ENCODE measurements at places on chromosomes 6 and 20.

DNA sequence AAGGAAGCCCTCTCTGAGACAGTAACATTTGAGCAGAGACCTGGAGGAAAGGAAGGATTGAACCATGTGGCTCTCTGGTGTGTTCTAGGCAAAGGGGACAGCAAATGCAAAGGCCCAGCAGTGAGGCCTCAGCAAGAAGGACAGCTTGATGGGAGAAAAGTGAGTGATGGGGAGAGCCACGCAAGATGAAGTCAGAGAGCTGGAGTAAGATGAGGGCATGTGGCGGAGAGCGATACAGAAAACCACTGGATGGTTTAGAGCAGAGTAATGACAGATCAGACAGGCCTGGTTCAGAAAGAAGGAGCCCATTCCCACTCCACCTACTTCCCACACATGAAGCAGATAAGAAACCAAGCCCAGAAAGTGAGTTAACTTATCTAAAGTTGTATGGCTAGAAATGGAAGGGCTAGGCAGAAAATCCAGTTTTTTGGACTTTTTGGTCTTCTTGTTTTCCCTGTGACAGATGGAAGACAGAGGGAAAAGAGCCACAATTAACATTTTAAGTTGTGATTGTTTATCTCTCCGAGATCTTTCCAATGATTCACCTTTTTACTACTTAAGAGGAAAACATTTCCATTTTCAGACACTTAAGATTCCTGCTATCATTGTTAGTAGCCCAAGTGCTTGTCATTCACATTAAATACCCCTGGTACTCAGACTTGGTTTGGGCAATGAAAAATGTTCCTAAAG, 723 bp upstream of the SNPH start:
- no peak overlapping the region for H3K27ac ChIP-seq
- no peak for DNase-seq
- peak overlapping the region; percentile 54 for H3K4me3 ChIP-seq
- H3K4me1 ChIP-seq: peaks cover 9% of the 10 kb centered on the region
- H3K27me3 ChIP-seq: peaks cover 3% of the 10 kb centered on the region
- H3K36me3 ChIP-seq: no peaks in the 10 kb centered on the region

DNA sequence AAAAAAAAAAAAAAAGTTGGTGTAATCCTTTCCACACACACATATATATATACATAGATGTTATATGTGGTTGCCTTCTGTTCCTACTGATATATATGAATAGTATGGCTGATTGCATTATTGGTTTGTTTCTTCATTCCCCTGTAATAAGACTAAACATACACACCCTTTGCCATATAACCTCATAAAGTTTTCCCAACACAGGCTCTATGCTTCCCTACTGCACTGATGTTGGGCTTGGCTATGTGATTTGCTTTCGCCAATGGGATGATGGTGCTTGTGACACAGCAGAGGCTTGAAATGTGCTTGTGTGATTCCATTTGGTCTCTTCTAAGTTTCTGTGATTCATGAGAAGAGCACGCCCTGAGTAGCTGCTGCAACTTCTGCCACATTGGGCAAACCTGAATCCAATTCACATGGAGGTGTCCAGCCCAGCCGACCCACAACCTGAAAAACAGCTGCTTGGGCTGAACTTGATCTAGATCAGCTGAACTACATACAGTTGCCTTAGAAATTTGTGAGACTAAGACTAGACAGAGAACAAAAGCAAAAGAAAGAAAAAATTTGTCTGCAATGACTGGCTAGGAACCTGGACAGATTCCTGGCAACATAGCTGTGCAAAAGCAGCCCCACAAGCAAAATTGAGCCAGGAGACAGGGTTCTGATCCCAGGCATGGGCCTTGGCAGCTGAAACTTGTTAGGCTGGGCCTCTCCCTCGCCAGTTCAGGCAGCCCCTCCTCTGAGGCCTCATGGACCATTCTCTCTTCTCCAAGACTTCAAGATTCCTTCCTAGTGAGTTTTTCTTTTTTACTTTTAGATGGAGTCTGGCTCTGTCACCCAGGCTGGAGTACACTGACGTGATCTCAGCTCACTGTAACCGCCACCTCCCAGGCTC, 13.4 kb upstream of the TBC1D20 start:
- DNase-seq: no peak
- H3K4me3 ChIP-seq: no peak overlapping the region
- peaks cover 8% of the 10 kb centered on the region for H3K4me1 ChIP-seq
- H3K36me3 ChIP-seq: peaks cover 6% of the 10 kb centered on the region
- no peak overlapping the region for H3K27ac ChIP-seq

DNA sequence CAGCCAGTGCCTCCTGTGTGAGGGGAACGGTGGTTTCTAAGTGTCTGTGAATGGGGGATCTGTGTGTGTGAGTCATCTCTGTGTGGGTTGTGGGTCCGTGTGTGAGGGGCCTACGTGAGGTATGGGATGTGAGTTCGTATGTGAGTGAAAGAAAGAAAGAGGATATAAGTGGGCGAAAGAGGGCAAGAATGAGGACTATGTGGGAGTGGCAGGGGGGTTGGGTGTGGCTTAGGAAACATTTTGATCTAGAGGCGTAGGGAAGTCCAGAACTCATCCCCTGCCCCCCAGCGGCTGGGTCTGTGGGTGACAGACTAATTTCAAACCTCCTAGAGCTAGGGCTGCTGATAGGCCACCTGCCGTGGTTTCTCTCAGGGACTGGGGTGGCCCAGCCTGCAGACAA, 35.5 kb downstream of the DHX35 start:
- no peaks in the 10 kb centered on the region for H3K4me1 ChIP-seq
- DNase-seq: peak; percentile 12
- no peaks in the 10 kb centered on the region for H3K36me3 ChIP-seq
- no peaks in the 10 kb centered on the region for H3K27me3 ChIP-seq
- no peak overlapping the region for H3K27ac ChIP-seq
- no peak overlapping the region for H3K4me3 ChIP-seq

DNA sequence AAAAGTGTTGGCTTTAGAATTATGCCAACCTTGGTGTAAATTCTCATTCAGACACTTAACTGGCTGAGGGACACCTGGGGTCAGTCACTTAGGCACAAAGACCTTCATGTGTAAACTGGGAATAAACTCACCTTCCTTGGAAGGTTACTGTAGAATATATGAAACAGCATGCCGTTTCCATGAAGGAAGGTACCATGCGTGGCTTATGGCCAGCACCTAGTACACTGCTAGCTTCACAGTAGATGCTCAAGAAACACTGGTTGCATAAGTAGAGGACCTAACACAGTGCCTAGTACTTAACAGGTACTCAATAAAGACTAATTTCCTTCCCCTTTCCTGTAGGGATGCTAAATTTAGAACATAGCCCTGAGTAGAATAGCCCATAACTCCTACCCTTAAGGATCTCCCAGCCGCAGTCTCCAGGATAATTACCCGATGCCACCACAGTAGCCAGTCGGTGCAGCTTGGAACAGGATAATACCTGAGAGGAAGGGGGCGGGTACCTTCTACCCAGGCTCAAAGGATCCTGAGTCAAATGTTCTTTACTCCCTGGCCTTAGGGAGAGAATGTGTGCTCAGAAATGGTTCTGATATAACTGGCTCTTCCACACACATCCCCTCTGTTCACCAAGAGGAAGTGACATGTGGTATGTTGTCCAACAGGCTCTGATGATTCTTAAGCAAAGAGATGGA, 3.6 kb downstream of the BCL2L1 start:
- peak overlapping the region; percentile 1 for H3K4me3 ChIP-seq
- no peak overlapping the region for H3K27ac ChIP-seq
- H3K27me3 ChIP-seq: no peaks in the 10 kb centered on the region
- no peak for DNase-seq

GRCh38 chr20:63536997-63537524, at the start of gene PTK6:
TSS of gene PTK6 (minus strand) at chr20:63537376. CDS start at chr20:63537314, 62 bp downstream.
- H3K4me3 ChIP-seq: peak within 1 kb of the TSS; percentile 58
- H3K27ac ChIP-seq: peak within 1 kb of the TSS; percentile 83
- H3K36me3 ChIP-seq: no peaks in the 10 kb centered on the region
- peaks cover 39% of the 10 kb centered on the region for H3K4me1 ChIP-seq
- no peaks in the 10 kb centered on the region for H3K27me3 ChIP-seq
- DNase-seq: no peak

GRCh38 chr6:55456016-55456415, 123.0 kb downstream of the HMGCLL1 start:
- no peaks in the 10 kb centered on the region for H3K27me3 ChIP-seq
- no peak for DNase-seq
- no peaks in the 10 kb centered on the region for H3K36me3 ChIP-seq
- no peaks in the 10 kb centered on the region for H3K4me1 ChIP-seq
- no peak overlapping the region for H3K27ac ChIP-seq

DNA sequence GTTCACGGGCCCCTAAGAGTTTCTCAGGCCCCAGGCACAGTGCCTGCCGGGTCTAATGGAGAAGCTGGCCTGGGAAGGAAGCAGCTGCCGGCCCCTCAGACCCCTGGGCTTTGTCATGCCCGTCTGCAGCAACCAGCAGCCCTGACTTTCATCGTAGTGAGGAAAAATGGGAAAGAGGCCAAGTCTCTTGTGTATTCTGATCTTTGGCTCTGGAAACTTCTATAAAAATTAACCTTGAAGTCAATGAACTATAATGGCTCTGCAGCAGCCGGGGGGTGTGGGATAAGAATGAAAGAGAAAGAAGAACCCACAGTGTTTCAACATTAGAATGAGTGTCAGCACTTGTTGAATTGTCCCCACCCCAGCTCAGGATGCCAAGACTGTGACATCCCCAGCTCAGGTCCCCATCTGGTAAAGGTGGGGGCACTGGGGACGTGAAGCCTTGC, 12.9 kb downstream of the TGM2 start:
- DNase-seq: peak; percentile 39
- no peak overlapping the region for H3K27ac ChIP-seq
- H3K4me3 ChIP-seq: no peak overlapping the region
- peaks cover 12% of the 10 kb centered on the region for H3K4me1 ChIP-seq
- no peaks in the 10 kb centered on the region for H3K27me3 ChIP-seq

GRCh38 chr6:112401083-112401482, 54.0 kb downstream of the RFPL4B start:
- no peaks in the 10 kb centered on the region for H3K4me1 ChIP-seq
- H3K4me3 ChIP-seq: no peak overlapping the region
- no peak overlapping the region for H3K27ac ChIP-seq
- DNase-seq: no peak
- H3K27me3 ChIP-seq: no peaks in the 10 kb centered on the region

DNA sequence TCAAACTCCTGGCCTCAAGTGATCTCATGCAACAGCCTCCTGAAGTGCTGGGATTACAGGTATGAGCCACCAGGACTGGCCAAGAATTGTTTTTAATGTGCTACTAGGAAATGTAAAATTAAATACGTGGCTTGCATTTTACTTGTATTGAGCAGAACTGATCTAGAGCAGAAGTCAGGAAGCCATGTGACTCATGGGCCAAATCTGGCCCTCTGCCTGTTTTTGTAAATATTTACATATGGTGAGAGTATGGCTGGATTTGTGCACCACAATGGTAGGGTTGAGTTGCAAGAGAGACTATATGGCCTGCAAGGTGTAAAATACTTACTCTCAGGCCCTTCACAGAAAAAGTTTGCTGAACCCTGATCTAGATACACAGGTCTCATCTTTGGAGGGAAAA, 75.8 kb downstream of the LAMP5 start:
- no peaks in the 10 kb centered on the region for H3K27me3 ChIP-seq
- no peak for DNase-seq
- H3K4me3 ChIP-seq: no peak overlapping the region
- no peaks in the 10 kb centered on the region for H3K36me3 ChIP-seq
- no peak overlapping the region for H3K27ac ChIP-seq
- H3K4me1 ChIP-seq: no peaks in the 10 kb centered on the region

DNA sequence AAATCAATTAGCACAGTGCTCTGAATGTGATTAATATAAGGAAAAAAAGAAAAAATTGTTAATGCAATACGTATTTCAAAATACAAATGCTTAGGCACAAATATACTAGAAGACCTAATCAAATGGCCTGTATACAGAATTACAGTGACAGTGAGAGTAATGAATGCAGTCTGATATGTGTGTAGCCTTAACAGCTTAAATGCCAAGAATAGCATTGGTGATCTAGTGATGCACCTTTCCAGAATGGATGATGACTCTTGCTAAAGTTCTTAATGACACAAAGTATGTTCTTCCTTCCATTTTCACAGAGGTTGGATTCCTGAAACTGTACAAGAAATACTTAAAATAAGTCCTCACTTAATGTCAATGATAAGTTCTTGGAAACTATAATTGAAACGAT, 131.0 kb downstream of the CDKAL1 start:
- no peaks in the 10 kb centered on the region for H3K36me3 ChIP-seq
- no peak overlapping the region for H3K4me3 ChIP-seq
- no peaks in the 10 kb centered on the region for H3K27me3 ChIP-seq
- no peak overlapping the region for H3K27ac ChIP-seq

DNA sequence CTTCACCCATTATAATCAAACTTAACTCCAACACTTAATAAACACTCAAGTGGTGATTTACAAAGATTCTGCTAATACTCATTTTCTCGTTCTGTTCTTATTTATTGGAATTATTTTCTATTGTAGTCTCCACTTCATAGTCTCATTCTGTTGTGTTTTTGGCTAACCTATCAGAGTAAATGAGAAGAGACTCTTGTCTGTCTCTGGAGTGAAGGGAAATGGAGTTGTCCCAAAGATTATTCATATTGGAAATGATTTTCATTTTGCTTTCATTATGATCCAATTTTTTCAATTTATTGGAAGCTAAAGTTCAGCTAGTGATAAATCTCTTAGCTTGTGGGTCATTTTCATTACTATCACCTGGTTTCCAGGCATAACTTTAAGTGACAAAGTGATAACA, 454.9 kb upstream of the JAG1 start:
- H3K27ac ChIP-seq: no peak overlapping the region
- H3K4me3 ChIP-seq: no peak overlapping the region
- no peaks in the 10 kb centered on the region for H3K27me3 ChIP-seq

DNA sequence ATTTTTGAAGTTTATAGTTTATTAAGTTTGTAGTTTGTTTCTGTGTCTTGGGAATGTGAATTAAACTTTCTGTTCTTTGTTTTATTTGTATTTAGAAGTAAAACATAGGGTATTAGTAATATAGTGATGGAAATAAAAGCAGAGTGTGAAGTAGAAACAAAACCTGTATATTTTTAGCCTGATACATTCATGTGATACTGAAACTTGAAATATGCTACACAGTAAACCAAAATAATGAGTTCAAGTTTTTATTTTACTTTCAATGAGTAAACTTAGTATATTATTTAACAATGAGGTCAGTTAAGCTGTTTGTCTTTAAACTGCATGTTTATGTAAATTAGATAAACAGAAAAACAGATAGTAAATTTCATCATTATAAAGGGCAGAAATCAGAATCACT, 1592.6 kb downstream of the GRIK2 start:
- DNase-seq: no peak
- H3K27ac ChIP-seq: no peak overlapping the region
- no peaks in the 10 kb centered on the region for H3K27me3 ChIP-seq
- H3K4me1 ChIP-seq: no peaks in the 10 kb centered on the region
- H3K4me3 ChIP-seq: no peak overlapping the region

DNA sequence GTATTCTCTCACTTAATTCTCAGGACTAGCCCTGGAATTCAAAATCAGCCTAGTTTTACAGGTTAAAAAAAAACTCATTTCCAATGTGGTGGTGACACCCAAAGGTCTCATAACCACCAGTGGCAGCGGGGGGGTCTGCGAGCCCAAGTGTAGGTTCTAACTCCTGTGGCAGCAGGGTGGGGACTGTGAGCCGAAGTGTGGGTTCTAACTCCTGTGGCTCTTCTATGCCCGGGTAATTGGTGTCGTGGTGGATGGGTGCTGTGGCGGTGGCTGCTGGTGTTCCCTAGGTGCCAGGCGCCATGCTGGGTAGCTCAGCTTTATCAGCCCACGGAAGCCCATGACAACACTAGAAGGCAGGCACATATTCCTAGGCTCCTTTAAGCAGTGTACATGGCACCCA, 4.9 kb upstream of the ANKRD60 start:
- DNase-seq: no peak
- H3K4me1 ChIP-seq: peaks cover 12% of the 10 kb centered on the region
- no peak overlapping the region for H3K27ac ChIP-seq
- no peaks in the 10 kb centered on the region for H3K36me3 ChIP-seq
- no peak overlapping the region for H3K4me3 ChIP-seq
